ENCODE measurements at places on chromosomes 7 and 10.

DNA sequence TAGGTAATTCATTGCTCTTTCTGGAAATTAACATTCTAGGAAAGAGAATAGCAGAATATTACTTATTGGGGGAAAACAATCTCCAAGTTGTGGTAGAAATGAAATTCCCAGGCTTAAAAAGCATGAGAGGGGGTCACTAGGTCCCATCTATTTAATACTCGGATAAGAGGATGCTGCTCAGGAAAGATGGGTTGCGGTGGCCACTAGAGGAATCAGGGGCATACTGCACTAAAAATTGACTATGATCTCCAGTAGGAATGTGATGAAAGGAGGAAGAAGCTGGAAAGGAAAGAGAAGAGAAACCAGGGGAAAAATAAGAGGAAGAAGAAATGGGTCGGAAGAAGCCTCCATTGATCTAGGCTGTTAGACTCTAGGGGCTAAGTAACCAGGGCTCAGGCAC is 192.8 kb downstream of the GPAM start:
- no peak for DNase-seq

- DNase-seq: no peak
These were observed 26.1 kb upstream of the GPAM start for GRCh38 chr10:112209684-112210131.

- no peak for DNase-seq
These were observed 40.0 kb upstream of the PDK4 start for GRCh38 chr7:95636140-95636940.

- DNase-seq: no peak
These were observed 141.3 kb downstream of the SUGCT start for GRCh38 chr7:40276061-40276460.

GRCh38 chr7:16509829-16510228 is 16.8 kb upstream of the LRRC72 start:
- DNase-seq: no peak

Data from skin of body (tissue), 3 donors.